Pancreas (tissue), 10 donors: ENCODE measurements at places on chromosomes 2 and 18. TPM values are rescaled to one million over a fixed set of nuclear protein-coding genes. Genes with fewer than 3 reads are reported as not detected.

- no peak for DNase-seq
- no peaks in the 10 kb centered on the region for H3K4me1 ChIP-seq
- no peak overlapping the region for H3K27ac ChIP-seq
- no peaks in the 10 kb centered on the region for H3K27me3 ChIP-seq
- no peaks in the 10 kb centered on the region for H3K36me3 ChIP-seq
- no peak overlapping the region for H3K4me3 ChIP-seq
Observed at GRCh38 chr2:184814421-184814820, 216.1 kb downstream of the ZNF804A start.

The FEV gene
- 0.35 TPM for total RNA-seq

The SLC23A3 gene
- total RNA-seq, result 0.16 TPM

DNA sequence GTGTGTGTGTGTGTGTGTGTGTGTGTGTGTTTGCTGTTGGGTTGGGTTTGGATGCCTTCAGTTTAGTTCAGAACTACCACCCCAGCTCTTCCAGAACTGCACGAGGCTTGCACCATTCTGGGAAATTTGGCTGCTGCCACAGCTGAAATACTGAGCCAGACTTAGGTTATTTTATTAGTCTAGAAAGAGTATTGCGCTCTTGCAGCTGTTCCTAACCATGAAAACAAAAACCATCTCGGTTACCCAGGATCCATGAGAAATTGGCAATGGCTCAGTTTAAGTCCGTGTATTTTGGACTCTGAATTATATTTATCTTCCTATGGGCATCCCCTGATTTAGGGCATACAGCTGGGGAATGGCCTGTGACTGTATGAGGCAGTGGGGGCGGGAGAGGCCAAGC lies 83.2 kb downstream of the TANC1 start:
- no peak overlapping the region for H3K27ac ChIP-seq
- no peaks in the 10 kb centered on the region for H3K4me1 ChIP-seq
- H3K36me3 ChIP-seq, result no peaks in the 10 kb centered on the region
- H3K4me3 ChIP-seq, result no peak overlapping the region

GRCh38 chr18:36391426-36392145 lies 94.1 kb downstream of the FHOD3 start:
- no peaks in the 10 kb centered on the region for H3K36me3 ChIP-seq
- no peak overlapping the region for H3K4me3 ChIP-seq
- H3K4me1 ChIP-seq, result no peaks in the 10 kb centered on the region
- H3K27me3 ChIP-seq, result no peaks in the 10 kb centered on the region

The B3GNT7 gene
- 34.5 TPM for total RNA-seq

DNA sequence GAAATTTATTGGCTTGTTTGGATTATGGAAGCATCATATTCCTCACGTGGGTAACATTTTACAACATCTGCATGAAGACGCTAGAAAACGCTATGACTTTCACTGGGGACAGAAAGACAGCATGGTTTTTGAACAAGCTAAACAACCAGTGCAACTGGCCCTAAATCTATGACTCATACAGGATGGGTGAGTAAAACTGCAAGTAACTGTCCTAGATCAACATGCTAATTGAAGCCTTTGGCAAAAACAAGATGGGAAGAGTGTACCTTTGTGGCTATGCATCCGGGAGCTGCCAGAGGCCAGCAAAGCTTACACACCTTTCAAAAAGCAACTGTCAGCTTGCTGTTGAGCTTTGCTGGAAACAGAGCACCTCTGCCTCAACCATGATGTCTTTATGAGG lies 1096.0 kb upstream of the DDX18 start:
- DNase-seq, result no peak
- H3K27me3 ChIP-seq, result no peaks in the 10 kb centered on the region
- no peak overlapping the region for H3K27ac ChIP-seq
- no peaks in the 10 kb centered on the region for H3K4me1 ChIP-seq
- no peak overlapping the region for H3K4me3 ChIP-seq

- H3K27me3 ChIP-seq, result no peaks in the 10 kb centered on the region
- H3K27ac ChIP-seq, result no peak overlapping the region
- no peaks in the 10 kb centered on the region for H3K4me1 ChIP-seq
- DNase-seq, result no peak
- no peak overlapping the region for H3K4me3 ChIP-seq
Observed at GRCh38 chr2:7933672-7934071, 748.2 kb upstream of the ID2 start.

DNA sequence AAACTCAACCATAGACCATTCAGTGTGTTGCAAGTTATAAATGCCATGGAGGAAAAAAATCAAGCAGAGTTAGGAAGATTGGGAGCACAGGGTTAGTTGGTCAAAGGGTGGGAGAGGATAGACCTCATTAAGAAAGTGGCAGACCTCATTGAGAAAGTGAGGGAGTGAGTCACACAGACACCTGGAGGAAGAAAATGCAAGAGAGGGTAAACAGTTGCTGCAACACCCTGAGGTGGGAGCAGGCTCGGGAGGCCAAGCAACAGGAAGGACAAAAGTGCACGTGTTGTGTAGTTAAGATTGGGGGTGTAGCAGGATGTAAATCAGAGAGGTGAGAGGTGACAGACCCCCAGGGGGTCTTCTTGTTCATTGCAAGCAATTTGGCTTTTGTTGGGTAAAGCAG lies 6.4 kb downstream of the IL1RL1 start:
- no peak overlapping the region for H3K4me3 ChIP-seq
- no peaks in the 10 kb centered on the region for H3K27me3 ChIP-seq
- H3K27ac ChIP-seq, result no peak overlapping the region
- no peaks in the 10 kb centered on the region for H3K36me3 ChIP-seq
- no peaks in the 10 kb centered on the region for H3K4me1 ChIP-seq

GRCh38 chr2:225771701-225772100 lies 372.2 kb downstream of the NYAP2 start:
- no peaks in the 10 kb centered on the region for H3K4me1 ChIP-seq
- H3K27ac ChIP-seq, result no peak overlapping the region
- no peaks in the 10 kb centered on the region for H3K27me3 ChIP-seq
- H3K4me3 ChIP-seq, result no peak overlapping the region
- H3K36me3 ChIP-seq, result no peaks in the 10 kb centered on the region
- no peak for DNase-seq

GRCh38 chr2:149490296-149490695 lies 97.3 kb downstream of the MMADHC start:
- DNase-seq, result no peak
- no peaks in the 10 kb centered on the region for H3K36me3 ChIP-seq
- H3K27me3 ChIP-seq, result no peaks in the 10 kb centered on the region
- H3K4me3 ChIP-seq, result no peak overlapping the region
- H3K4me1 ChIP-seq, result no peaks in the 10 kb centered on the region
- no peak overlapping the region for H3K27ac ChIP-seq

DNA sequence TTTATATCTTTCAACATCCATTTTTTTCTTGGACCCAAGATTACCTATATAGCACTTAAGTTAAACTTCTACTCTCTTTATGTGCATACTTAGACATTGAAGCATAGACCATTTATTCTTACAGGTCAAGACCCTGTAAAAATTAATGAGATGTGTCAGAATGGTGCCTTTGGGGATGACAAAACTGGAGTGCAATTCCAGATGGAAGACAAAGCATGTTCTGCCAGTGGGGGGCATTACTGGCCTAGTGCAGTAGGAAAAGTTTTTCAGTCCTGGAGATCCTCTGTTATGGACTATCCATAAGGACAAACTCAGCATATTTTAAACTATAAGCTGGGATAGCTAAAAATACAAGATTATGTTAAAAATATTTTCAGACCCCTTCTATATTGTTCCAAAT lies 57.8 kb upstream of the MMADHC start:
- no peak for DNase-seq
- H3K27me3 ChIP-seq, result no peaks in the 10 kb centered on the region
- H3K4me3 ChIP-seq, result no peak overlapping the region
- H3K27ac ChIP-seq, result no peak overlapping the region
- no peaks in the 10 kb centered on the region for H3K4me1 ChIP-seq
- no peaks in the 10 kb centered on the region for H3K36me3 ChIP-seq

GRCh38 chr2:64153811-64154210 lies 9.6 kb upstream of the PELI1 start:
- H3K4me1 ChIP-seq, result peaks cover 7% of the 10 kb centered on the region
- no peaks in the 10 kb centered on the region for H3K36me3 ChIP-seq
- H3K27me3 ChIP-seq, result no peaks in the 10 kb centered on the region
- DNase-seq, result no peak

DNA sequence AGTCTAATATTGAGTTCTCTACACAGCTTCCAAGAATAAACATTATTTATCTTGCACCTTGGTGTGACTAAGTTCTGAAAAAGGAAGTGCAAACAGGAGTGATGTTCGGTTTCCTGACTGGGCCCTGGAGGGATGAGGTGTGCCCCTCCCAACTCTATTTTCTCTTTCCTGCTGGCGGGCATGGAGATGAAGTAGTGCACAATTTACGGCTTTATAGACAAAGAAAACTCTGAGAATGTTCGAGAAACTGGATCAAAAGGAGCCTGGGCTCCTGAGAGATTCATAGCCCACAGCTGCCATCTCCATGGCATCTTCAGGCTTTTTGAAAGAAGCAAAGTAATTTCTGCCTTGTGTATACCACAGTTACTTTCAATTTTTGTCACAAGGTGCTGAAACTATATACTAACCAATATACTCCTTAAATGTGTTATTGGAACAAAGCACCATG lies 22.3 kb downstream of the LRATD1 start:
- no peak for DNase-seq
- peaks cover under 1% of the 10 kb centered on the region for H3K36me3 ChIP-seq
- no peaks in the 10 kb centered on the region for H3K27me3 ChIP-seq

- no peaks in the 10 kb centered on the region for H3K27me3 ChIP-seq
- DNase-seq, result no peak
- H3K27ac ChIP-seq, result no peak overlapping the region
- H3K36me3 ChIP-seq, result no peaks in the 10 kb centered on the region
Observed at GRCh38 chr2:190350371-190350770, 7.0 kb downstream of the INPP1 start.

DNA sequence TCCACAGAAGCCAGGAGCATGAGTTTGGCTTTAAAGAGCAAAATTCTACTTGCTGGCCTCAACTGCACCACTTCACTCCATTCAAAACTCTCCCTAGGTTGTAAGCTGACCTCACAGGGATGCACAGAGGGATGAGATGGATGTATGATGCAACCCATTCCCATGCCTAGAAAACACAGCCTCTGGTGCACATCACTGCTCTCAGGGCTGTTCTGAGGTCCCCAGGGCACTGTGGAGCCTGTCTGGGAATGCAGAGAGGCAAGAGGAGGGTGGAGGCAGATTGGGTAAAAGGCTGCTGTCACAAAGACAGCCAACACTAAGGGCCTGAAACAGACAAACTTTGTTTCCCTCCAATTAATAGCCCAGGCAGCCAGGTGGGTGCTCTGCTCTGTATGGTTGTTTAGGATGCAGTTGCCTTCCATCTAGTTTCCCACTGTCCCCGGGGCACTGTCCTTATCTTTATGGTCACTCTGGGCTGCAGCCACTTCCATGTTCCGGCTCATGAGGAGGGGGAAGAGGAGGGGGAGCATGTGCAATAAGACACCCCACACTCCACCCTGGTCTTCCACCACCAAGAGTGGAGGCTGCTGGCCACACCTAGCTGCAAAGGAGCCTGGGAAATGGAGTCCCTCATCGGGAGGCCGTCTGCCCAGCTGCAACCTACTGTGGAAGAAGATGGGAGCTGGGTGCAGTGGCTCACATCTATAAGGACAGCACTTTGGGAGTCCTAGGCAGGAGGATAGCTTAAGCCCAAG lies 7.0 kb downstream of the GPR45 start:
- H3K36me3 ChIP-seq, result no peaks in the 10 kb centered on the region
- H3K27me3 ChIP-seq, result no peaks in the 10 kb centered on the region

DNA sequence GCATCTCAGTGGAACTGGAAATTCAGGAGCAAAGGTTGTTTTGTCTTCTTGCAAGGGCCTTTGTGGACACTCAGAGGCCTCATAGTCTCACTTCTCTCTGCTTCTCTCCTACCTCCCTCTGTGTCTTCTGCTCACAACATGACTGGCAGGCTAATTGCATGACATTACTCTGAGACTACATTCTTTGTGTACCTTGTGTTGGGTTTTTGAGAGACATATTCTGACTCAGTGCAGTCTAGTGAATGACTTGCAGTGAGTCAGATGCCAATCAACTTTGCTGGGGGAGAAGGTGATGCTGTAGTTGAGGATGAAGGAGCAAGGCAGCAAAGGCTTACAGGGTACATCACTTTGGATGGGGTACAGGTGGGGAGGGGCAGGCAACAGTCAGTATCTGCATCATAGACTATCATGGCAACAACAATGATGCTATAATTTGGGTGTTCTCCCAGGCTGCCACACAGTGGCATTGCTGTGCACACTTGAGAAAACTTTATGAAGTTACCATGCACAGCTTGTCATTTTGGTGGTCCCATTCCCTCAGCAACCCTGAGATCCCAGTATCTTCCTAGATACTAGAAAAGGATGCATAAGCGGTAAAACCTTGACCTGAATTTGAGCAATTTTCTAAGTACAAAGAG lies 69.3 kb upstream of the SLC16A14 start:
- H3K4me1 ChIP-seq, result no peaks in the 10 kb centered on the region
- H3K27ac ChIP-seq, result no peak overlapping the region
- H3K36me3 ChIP-seq, result no peaks in the 10 kb centered on the region
- DNase-seq, result no peak

GRCh38 chr2:11533278-11534070 lies at the start of gene GREB1:
TSS of gene GREB1 (plus strand) at chr2:11534045. CDS start at chr2:11556615, 22,570 bp downstream.
- H3K4me3 ChIP-seq, result no peak within 1 kb of the TSS
- DNase-seq, result no peak
- H3K36me3 ChIP-seq, result no peaks in the 10 kb centered on the region
- H3K27ac ChIP-seq, result no peak within 1 kb of the TSS
- no peaks in the 10 kb centered on the region for H3K27me3 ChIP-seq

The TET3 gene
- 4.8 TPM for total RNA-seq

DNA sequence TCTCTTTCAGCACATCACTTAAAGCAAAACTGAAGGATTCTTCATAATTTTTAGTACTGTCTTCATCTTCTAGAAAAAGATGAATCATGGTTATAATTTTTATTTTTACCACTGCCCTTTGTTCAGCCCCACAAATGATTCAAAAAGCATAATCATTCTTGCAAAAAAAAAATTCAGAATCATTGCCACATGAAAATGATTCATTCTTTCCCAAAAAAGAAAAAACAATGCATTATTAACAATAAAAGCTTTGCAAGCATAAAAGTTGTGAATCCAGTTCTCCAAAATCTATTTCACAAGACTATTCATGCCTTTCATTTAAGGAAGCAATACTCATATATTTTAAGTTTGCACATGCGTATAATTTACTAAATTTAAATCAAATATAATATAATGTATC lies 204.8 kb downstream of the RBM43 start:
- no peak overlapping the region for H3K4me3 ChIP-seq
- DNase-seq, result no peak
- no peaks in the 10 kb centered on the region for H3K36me3 ChIP-seq
- H3K27ac ChIP-seq, result no peak overlapping the region

- peak overlapping the region; percentile 67 for H3K27ac ChIP-seq
- H3K4me3 ChIP-seq, result peak overlapping the region; percentile 16
- H3K36me3 ChIP-seq, result no peaks in the 10 kb centered on the region
- peak; percentile 81 for DNase-seq
- H3K4me1 ChIP-seq, result peaks cover 9% of the 10 kb centered on the region
Observed at GRCh38 chr2:27735263-27735904, 36.1 kb upstream of the MRPL33 start.

The RUFY4 gene
- not detected for total RNA-seq

The RPRM gene
- 0.16 TPM for total RNA-seq

The ALLC gene
- total RNA-seq, result not detected
